Cardiac septum (tissue), 1 donor: ENCODE measurements at places on chromosomes 3 and 15. TPM values are rescaled to one million over a fixed set of nuclear protein-coding genes. Genes with fewer than 3 reads are reported as not detected.

Gene NR1I2
- 0.08 TPM for total RNA-seq

Gene PLS1
- 0.81 TPM for total RNA-seq

Gene FBXO40
- total RNA-seq: 147 TPM

Gene CEMIP
- 0.46 TPM for total RNA-seq

Gene C3orf85
- not detected for total RNA-seq

Gene SV2B
- 3.7 TPM for total RNA-seq

Gene NEK11
- total RNA-seq: 2.8 TPM

Gene IGF1R
- total RNA-seq: 57.2 TPM

Gene PPIB
- 121 TPM for total RNA-seq

Gene CPNE9
- not detected for total RNA-seq

- DNase-seq: no peak
These were observed 289.7 kb upstream of the TPRG1 start for GRCh38 chr3:188881954-188882641.

- DNase-seq: no peak
These were observed 17.3 kb upstream of the IL12A start for GRCh38 chr3:159971311-159971710.

- DNase-seq: no peak
These were observed 9.8 kb upstream of the TXNRD3 start for GRCh38 chr3:126664591-126665214.

DNA sequence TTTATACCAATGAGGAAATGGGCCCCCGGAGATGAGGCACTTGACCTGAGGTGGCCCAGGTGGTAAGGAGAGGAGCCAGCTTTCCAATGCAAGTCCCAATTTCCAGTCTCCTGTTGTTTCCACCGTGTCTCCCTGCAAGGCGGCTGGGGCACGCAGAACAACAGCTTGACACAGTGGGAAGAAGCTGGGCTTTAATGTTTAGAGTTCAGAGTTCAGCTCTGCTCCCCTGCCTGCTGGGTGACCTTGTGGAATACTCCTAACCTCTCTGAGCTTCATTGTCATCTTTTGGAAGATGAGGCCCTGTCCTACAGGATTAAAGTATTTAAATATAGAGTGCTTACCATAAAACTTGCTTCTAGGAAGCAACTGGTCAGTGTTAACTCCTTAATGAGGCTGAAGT, 80.3 kb downstream of the SMAD3 start:
- DNase-seq: peak; percentile 31

DNA sequence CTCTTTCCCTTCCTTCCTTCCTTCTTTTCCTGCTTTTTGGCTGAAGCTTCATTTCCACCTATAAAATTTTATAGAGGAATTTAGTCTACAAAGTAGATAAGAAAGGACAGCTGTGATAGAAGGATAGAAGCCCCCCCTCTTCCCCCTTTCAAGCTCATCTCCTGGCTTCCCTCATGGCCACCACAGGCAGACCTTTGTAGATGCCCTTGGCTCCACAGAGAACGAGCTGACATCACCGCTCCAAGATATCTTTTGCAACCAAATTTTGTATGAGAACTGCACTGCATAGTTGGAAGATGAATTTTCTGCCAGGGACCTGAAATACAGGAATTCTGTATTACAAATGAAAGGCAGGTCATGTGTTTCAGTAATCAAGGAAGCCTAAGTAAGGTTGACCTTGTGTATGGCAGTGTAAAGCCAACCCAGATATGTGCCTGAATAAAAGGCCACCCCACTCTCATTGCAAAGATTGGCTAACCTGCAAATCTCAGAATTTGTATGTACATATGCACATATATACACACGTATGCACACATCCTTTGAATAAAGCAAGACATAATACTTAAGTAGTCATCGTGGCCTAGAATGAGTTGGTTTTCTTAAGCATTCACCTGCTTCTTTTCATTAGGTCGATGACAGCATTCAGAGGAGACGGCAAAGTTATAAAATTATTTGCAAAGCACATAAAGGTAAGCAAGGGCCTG, 57.1 kb upstream of the FILIP1L start:
- no peak for DNase-seq

- no peak for DNase-seq
These were observed 10.5 kb downstream of the MYRIP start for GRCh38 chr3:39819899-39820298.

- no peak for DNase-seq
These were observed 89.9 kb downstream of the IQSEC1 start for GRCh38 chr3:12983319-12983718.

- DNase-seq: no peak
These were observed 295.6 kb upstream of the RASGRP1 start for GRCh38 chr15:38860253-38860652.

- DNase-seq: no peak
These were observed 19.9 kb downstream of the SLC6A6 start for GRCh38 chr3:14422016-14422963.

DNA sequence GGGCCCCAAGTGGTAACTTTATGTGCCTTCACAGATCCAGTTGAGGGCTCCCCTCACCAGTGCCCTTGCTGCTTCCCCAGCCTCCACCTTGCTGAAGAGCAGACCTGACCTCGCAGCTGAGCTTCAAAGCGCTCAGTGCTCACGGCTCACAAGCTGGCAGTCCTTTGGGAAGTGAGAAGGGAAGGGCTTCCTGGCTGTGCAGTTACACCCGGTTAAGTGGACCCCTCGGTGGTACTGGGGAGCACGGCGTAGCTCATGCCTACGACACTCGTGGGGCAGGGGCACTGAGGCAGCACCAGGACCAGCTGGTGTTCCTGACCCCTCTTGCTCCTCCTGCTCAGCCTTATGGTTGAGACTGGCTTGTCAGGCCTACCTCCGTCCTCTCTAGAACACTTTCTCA, 629.0 kb upstream of the TBL1XR1 start:
- DNase-seq: no peak

- no peak for DNase-seq
These were observed 10.4 kb downstream of the SEMA6D start for GRCh38 chr15:47727676-47728075.

DNA sequence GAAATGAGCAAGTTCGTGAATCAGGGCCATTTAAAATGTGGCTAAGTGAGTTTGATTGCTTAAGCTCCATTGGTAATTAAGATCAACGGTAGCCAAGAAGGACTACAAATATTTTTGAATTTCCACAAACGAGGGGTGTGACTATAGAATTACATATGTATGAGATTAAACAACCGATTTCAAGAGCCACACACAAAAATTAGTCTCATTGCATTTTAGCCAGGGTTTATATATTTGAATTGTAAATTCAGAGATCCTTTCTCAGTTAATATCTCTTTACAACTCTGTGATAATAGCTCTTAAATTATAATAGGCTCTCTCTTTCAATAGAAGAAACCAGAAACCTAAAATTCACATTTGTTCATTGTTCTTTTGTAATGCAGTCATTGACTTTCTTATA, 325.6 kb upstream of the ICE2 start:
- no peak for DNase-seq

- no peak for DNase-seq
These were observed 72.1 kb upstream of the RARB start for GRCh38 chr3:25355998-25356397.

GRCh38 chr3:171193693-171194092, 167.2 kb upstream of the SLC2A2 start:
- DNase-seq: no peak

GRCh38 chr3:8764528-8764927, 4.9 kb downstream of the OXTR start:
- DNase-seq: no peak

GRCh38 chr15:39362821-39363561, 217.9 kb upstream of the THBS1 start:
- DNase-seq: no peak

- DNase-seq: no peak
These were observed 148.4 kb downstream of the B3GALNT1 start for GRCh38 chr3:160956785-160957184.

DNA sequence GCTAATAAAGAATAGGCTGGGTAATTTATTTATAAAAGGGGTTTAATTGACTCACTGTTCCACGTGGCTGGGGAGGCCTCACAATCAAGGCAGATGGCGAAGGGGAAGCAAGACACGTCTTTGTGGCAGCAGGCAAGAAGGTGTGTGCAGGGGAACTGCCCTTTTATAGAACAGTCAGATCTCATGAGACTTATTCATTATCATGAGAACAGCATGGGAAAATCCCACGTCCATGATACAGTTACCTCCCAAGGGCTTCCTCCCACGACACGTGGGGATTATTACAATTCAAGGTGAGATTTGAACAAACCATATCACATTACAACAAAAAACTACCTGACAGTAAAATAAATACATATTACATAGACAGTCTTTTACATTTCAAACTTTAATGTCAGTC, 414.9 kb downstream of the NAALADL2 start:
- no peak for DNase-seq

- DNase-seq: no peak
These were observed 28.1 kb upstream of the KLHL6 start for GRCh38 chr3:183583331-183584245.

- no peak for DNase-seq
These were observed 434.0 kb downstream of the EPHB1 start for GRCh38 chr3:135229018-135229495.

GRCh38 chr3:106058475-106058874, 189.7 kb upstream of the CBLB start:
- no peak for DNase-seq

- DNase-seq: no peak
These were observed 166.4 kb upstream of the EOMES start for GRCh38 chr3:27888562-27888961.

GRCh38 chr15:77858792-77859490, 218.6 kb downstream of the TBC1D2B start:
- peak; percentile 26 for DNase-seq

GRCh38 chr3:74617776-74618175, 3.3 kb upstream of the CNTN3 start:
- no peak for DNase-seq

- no peak for DNase-seq
These were observed 92.4 kb upstream of the WNT5A start for GRCh38 chr3:55579496-55579895.

- DNase-seq: no peak
These were observed 152.3 kb downstream of the ITPR1 start for GRCh38 chr3:4645468-4645867.

DNA sequence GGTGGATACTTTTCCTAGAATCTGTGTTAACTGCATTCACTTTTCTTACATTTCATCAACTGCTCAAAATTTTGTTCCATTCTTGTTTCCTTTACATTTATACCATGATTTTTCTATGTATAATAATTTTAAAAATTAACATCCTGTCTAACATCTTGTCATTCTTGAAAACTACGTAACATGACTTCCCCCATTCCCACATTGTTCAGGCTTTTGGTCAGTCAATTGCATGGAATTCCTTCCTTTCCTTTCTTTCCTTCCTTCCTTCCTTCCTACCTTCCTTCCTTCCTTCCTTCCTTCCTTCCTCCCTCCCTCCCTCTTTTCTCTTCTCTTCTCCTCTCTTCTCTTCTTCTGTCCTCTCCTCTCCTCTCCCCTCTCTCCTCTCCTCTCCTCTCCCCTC, 220.7 kb upstream of the TP63 start:
- no peak for DNase-seq
